ENCODE measurements at places on chromosomes 11 and 22.

- no peak for DNase-seq
Measured at GRCh38 chr11:10709299-10710086, 15.9 kb upstream of the IRAG1 start.

DNA sequence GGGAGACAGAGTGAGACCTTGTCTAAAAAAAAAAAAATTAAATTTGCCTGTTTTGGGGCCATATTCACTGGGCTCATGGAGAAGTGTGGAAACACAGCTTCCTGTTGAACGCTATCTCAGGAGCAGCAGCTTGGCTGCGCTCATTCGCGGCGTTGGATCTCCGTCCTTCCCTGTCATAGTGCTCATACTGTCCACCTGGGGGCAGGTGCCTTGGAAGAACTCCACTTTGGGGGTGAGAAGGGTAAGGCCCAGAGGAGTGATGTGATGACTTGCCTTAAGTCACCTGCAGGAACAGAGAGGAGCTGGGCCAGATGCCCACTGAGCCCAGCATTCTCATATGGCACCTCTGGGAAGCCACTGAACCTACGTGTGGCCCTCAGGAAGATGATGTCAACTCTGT lies 82.8 kb downstream of the CABIN1 start:
- no peak for DNase-seq

DNA sequence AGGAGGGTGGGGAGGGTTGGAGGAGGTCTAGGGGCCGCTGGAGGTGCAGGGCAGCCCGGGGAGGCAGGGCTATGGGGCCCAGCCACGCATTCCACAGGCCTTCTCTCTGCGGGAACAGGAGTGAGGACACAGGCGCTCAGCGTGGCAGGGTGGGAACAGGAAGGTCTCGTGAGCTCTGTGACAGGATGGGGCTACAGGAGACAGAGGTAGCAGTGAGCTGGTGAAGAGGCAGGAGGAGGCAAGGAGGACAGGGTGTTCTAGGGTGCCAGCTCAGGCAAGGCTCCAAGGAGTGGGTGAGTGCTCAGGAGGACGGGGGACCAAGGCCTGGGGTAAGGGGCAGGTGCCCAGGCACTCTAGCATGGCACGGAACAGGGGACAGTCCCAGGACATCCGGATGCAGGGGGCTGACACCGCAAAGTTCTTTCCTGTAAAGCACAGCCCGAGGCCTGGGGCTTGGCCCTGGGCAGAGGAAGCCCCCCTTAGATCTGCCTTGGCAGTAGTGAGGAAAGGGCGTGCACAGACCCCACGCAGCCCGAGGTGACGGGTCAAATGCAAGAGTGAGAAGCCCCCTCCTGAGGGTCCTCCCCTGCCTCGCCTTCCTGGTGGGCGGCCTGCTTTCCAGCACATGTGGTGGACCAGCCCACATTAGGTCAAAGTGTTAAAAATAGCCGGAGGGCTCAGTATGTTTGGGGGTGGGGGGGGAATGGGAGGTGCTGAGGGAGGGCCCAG lies 4.7 kb upstream of the NEAT1 start:
- DNase-seq = peak; percentile 77

DNA sequence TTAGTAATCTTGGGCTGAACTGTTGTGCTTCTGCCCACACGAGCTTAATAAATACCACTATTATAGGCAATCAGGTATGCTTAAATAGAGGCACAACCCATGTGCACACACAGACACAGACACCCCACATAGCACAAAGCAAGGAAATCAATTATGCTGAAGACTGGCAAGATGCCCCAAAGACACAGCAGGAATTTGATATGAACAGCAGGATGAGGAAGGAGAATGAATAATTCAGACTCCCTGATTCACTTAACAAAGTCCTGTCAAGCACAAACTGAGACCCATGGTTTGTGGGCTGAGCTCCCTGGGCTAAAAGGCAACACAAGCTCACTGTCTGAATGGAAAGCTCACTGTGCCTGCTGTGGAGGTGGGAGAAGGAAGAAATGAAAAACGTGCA lies 42.5 kb downstream of the RBFOX2 start:
- no peak for DNase-seq

GRCh38 chr11:58927393-58928106 lies 11.7 kb upstream of the GLYATL1 start:
- no peak for DNase-seq

- no peak for DNase-seq
Measured at GRCh38 chr11:32172041-32172847, 81.4 kb downstream of the RCN1 start.

GRCh38 chr11:11265994-11266606 lies 87.0 kb downstream of the CSNK2A3 start:
- DNase-seq = peak; percentile 63

DNA sequence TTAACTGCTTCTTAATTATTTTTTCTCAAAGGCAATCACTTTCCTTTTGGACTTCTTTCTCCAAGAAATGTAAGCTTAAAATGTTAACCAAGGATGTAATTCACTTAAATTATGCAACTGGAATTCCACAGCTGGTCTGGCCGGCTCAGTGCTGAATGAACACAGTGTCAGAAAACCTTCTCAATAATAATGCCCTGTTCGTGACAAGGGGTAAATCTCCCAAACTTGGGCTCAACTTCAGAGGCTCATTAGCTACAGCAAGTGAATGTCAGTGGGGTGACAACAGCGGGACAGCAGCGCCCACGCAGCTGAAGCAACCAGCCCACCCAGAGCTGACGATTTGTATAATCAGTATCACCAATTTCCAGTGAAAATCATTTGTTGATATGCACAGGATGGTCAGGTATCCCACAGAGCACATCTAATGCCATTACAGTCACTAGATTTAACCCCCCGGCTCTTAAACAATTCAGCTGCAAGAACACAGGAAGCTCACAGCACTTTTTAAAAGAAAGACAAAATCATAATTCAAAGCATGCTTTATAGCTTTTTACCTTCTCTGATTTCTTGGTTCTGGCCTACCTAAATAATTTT lies 704.8 kb downstream of the DLG2 start:
- DNase-seq = no peak

DNA sequence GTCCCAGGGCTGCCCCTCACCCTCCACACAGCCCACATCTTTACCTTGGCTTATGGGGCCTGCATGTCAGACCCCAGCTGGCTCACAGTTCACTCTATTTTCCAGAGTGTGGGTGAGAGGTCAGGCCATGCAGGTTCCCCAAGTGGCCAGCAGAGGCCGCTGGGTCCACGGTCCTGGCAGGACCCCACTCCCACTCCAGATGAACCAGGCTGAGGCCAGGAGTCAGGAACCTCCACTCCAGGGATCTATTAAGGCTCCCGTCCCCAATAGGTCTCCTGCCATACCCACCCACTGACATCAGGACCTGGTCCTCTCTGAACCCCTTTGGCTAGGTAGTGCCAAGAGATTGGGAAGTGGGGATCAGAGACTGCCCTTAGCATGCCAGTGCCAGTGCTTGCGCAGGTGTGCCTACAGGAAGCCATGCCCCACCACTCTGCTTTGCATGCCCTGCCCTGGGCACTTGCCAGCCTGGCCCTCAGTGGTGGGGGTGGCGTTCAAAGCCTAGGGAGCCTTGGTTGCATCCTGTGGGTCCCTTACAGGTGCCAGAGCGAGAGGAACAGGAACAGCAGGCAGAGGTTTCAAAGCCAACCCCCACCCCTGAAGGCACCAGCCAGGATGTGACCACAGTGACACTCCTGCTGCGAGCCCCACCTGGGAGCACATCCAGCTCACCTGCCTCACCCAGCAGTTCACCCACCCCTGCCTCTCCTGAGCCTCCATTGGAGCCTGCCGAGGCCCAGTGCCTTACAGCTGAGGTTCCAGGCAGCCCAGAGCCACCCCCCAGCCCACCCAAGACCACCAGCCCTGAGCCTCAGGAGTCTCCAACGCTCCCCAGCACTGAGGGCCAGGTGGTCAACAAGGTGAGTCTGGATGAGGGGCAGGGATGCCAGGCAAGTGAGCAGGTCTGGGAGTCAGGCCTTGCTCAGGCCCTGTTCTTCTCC lies 8.3 kb downstream of the SMTN start:
- peak; percentile 43 for DNase-seq

GRCh38 chr11:65502555-65503367 lies 3.9 kb downstream of the MALAT1 start:
- DNase-seq = no peak

GRCh38 chr11:116882386-116882785 lies 45.0 kb upstream of the APOA1 start:
- DNase-seq = no peak

DNA sequence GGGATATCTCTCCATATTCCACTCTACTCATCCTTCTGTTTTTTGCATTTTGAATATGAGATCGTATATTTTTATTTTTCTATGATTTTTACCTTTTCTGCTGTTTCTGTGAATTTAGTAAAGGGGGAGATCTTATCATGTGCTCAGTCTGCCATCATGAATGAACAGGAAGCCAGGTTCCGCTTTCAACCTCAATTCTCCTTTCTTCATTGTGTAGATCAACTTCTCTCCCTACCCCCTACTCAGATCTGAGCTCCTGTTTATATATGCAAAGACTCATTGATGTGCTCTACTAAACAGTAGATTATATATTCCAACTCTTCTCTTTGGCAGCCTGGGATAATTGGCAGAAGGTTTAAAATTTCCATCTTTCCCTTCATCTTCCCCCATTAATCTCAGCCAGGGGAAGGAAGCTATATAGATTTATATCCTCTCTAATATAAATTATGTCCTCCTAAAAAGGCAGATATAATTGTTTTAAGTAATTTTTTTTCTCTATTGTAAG lies 336.7 kb upstream of the PLET1 start:
- DNase-seq = no peak

- peak; percentile 75 for DNase-seq
Measured at GRCh38 chr11:62394825-62395538, 23.9 kb upstream of the SCGB1A1 start.

DNA sequence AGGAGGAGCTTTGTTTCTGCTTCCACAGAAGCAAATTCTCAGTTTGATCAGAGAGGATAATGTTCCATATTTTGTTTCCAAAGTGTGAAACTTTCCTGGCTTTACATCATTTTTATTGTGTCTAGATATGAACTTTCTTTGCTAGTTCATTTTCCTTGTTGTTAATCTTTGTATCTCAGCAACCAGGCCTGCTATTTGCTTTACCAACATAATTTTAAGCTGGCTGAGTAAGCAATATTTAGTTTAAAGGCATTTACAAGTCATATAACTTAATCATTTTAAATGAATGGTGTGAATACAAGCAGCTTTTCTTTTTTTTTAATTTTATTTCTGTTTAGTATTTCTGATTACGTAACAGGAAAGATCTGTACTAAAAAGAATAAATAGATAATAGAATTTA lies 15.2 kb downstream of the NUCB2 start:
- no peak for DNase-seq

DNA sequence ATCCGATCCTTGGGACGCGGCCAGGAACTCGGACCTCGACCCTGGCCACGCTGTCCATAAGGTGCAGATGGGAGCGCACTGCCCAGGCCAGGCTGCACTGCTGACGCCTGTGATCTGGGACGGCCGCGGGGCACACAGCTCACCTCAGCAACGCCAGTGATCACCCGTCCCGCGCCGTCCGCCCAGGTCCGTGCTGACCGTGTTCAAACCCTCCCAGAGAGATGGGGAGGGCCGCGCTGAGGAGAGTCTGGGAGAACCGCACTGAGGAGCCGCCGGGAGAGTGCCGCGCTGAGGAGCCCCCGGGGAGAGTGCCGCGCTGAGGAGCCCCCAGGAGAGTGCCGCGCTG lies 636 bp downstream of the KCNQ1OT1 start:
- peak; percentile 19 for DNase-seq

GRCh38 chr11:99693941-99694492 lies 673.3 kb downstream of the CNTN5 start:
- no peak for DNase-seq

DNA sequence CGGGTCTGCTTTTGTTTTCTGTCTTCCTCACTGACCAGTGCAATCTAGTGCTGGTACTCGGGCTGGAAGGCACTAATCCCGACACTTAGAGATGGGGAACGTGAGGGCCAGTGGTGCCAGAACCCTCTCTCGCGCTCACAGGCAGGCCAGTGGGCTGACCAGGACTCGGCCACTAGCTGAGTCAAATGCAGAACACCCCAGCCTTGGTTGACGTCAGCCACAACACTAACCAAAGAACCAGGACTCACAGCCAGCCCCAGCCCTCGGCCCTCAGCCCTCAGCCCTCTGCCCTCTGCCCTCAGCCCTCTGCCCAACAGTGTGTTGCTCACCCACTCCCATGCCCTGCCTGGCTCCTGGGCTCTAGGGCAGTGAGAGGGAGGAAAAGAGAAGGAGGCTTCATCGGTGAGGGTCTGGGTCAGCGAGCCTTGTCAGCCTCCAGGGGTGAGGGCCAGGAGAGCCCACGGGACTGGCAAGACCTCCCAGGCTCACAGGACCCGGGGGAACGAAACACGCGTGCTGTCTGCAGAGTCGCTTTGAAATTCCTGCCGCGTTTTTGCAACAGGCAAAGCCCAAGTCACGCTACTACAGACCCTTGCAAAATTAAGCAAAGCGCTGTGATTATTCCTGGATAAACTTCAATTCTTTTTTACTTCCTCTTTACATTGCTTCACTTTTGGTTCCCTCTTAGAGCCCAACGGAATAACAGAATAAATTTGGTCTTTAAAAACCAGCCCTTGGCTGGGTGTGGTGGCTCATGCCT lies 27.5 kb downstream of the KIAA0930 start:
- no peak for DNase-seq

- DNase-seq = no peak
Measured at GRCh38 chr11:9192561-9192960, 72.6 kb downstream of the DENND5A start.

GRCh38 chr11:72787216-72788104 lies 6.4 kb downstream of the STARD10 start:
- DNase-seq = no peak

DNA sequence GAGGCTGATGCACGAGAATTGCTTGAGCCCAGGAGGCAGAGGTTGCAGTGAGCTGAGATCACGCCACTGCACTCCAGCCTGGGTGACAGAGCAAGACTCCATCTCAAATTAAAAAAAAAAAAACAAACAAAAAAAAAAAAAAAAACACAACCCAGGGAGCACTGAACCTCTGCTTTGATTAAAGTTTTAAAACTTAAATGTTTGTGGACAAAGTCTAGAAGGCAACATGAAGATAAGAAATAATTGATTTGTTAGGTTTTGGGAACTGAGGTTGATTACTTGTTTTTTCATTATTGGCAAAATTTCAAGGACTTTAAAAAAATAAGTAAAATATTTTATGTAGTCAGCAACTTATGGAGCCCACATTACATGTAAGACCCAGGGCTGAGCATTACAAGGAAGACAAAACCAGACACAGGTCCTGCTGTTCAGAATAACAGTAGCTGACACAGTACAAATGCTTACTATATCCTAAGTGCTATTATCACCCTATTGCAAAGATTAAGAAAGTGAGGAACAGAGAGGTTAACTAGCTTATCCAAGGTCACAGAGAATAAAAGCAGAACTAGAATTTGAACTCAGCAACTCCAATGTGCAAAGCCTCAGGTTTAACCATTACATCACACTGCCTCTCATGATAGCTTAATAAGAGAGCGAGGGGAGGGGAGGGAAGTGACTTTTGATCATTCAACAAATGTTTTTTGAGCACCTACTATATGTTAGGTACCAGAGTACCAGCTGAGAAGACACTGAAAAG lies 2.3 kb upstream of the CRY2 start:
- no peak for DNase-seq

DNA sequence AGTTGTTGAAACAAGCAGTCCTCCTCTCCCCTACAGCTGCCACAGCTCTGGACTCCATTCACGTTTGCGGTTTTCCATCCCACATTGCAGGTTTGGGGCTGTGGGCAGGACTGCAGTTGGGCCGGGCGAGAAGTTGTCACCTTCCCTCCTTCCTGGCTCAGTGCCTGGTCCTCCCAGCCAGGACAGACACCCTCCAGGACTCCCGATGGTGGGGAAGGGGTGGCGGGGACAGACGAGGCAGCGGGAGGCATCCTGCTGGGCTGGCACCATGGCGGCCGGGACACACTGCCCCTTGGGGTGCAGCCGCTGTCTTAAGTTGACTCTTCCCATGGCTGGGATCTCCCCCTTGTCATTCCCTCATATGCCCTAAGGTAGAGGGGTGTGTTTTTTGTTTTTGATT lies 615.2 kb downstream of the BRD1 start:
- DNase-seq = no peak

Data from CD8-positive, alpha-beta T cell (primary cell).